CD4-positive, alpha-beta T cell treated with Interferon alpha-2 for 1 hour (primary cell): ENCODE measurements at places on chromosomes 16 and 17.
A peak's percentile ranks its signal among the peaks of the same experiment; 100 is the strongest.

GRCh38 chr16:726188-726437 lies 130 bp downstream of the CCDC78 start:
- DNase-seq = no peak

DNA sequence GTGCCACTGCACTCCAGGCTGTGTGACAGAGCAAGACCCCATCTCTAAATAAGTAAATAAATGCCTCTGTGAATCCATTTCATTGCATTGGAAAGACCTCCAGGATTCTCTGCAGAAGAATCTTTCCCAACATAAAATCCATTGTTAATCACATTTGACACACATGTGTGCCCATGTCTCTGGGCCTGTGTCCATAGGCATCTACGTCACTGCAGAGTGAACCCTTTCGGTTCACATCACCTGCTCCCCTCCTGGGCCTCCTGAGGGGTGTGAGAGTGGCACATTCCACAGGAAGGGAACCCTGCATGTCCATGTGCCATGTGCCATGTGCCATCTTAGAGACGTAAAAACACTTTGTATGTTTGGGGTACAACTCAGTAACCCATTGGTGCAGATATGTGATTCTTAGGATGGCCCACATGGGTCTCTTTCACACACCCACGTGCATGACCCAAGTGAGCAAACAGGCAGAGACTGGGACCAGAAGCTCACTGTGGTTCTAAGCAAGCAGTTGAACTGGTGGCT lies 427.5 kb downstream of the MAF start:
- DNase-seq = no peak

GRCh38 chr17:69480245-69480644 lies 65.7 kb downstream of the MAP2K6 start:
- no peak for DNase-seq

DNA sequence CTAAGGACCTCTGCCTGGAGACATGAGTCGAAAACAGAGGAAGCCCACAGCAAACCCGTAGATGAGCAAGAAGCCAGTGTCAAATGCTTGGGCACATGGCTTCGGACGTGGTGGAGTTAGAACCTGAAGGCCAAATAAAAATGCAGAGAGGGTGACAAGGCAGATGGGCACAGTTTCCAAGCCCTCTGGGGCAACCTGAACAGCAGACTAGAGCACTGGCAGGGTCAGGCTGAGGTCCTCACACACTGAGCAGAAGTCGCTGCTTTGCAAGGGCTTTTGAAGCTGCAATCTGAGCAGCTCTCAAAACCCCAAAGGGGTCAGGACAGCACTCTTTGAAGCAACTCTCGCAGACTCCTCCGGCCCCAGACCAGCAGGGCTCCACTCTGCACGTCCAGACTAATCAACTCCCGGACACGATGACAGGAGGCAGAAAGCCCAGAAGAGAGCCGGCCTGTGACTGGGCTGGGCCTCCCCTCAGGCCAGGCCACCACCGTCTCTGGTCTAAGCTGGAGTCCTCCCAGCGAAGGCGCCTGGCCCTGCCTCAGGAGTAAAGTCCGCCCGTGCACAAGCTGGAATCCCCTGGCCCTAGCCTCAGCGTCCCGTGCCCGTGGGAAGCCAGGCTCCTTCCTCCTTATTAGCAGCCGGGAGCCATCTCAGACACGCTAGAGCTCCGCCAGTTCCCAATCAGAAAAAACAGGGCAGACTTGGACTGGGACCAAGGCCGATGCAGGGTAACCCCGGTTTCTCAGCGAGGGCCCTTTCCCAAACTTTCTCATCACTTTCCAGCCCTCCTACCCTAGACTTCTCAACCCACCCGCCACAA lies 924 bp downstream of the SMARCD2 start:
- DNase-seq = no peak

GRCh38 chr17:77257169-77257568 lies 116.4 kb downstream of the SEC14L1 start:
- DNase-seq = no peak

- no peak for DNase-seq
Observed at GRCh38 chr17:40093580-40094201, 6.7 kb downstream of the NR1D1 start.

DNA sequence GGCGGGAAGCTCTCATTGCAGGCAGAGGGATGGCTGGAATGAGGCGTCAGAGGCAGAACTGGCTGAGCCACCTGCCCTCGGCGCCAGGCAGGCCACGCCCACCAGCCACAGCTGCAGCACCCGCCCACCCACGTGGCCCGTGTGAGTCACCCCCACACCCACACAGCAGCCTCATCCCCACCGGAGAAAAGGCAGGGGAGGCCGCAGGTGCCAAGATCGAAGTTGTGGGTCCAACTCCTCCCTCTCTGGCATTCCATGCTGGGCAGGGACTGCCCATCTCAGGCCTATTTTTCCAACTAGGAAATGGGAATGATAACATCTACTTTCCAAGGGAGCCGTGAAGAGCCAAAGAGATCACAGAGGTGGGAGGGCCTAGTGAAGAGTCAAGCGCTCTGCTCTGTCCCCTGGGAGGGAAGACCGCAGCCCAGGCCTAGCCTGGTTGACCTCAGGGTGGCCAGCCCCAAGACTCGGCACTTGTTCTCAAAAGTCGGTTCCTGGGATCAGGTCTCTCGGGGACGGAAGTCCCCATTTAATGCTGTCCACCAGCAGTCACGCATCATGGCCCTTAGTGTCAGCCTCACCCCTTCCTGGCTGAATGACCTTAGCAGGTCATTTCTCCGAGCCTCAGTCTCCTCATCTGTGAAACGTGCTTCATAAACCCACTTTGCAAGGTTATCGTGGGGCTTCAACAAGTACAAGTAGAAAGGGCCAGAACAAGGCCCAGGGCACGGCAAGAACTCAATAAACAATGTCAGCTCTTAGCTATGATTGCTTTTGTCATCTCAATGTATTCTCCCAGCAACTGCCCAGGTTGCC lies at the start of gene TRPV3:
TRPV3 (minus strand) TSS at position 45 of the 816 bp plus-strand sequence. CDS start 2,962 bp downstream, outside the sequence.
- no peak for DNase-seq

- DNase-seq = peak; percentile 87
Observed at GRCh38 chr17:27455914-27456680, at the start of gene KSR1. TSS of gene KSR1 (plus strand) at chr17:27456448. CDS start at chr17:27456644, 196 bp downstream.

DNA sequence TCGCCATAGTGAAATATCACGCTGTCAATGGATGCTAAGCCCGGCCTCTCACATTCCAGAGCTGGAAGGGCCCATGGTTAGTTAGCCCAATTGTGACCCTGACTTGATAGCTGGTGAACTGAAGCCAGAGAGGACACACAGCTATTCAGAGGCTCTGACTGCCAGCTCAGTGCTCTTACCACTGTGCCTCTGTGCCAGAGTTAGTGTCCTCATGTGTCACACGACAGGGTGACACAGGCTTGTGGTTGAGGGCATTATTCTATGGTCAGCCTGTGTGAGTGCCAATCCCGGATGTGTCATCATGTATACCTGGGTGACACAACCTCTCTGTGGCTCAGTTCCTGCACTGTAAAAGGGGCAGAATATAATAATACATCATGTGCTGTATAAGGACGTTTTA lies 2.5 kb upstream of the MT1X start:
- DNase-seq = no peak

- DNase-seq = no peak
Observed at GRCh38 chr16:79307214-79307613, 293.3 kb downstream of the MAF start.

DNA sequence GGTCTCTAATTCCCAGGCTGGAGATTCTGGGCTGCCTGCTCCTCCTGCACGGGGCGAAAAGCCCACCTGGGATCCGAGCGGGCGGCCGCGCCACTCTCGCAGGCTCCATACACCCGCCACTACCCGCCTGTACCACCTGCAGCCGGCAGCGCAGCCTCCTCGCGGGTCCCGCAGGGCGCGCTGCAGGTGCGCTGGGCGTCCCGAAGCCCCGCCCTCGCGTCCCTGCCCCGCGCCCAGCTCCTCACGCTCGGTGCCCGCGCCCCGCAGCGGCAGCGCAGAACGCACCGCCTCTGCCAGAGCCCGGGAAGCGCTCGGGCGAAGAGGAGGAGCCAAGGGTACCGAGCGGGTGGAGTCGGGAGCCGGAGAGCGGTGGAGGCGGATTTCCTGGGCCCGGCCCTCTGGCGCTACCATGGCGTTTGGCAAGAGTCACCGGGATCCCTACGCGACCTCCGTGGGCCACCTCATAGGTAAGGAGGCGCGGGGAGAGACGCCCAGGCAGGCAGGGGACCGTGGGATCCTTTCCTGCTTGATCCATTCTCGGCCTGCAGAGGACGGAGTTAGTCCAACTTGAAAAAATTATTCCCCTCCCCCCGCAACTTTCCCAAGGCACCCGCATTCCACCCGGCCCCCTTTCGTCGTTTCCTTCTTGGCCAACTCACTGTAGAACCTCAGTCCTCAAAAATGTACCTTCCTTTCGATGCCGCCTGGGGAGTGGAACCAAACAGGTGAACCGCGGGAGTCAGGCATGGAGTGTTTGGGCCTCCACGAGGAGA lies at the start of gene TOM1L1:
TOM1L1 (plus strand) TSS at position 396 of the 773 bp plus-strand sequence; CDS start at position 410, 14 bp downstream.
- DNase-seq = no peak

DNA sequence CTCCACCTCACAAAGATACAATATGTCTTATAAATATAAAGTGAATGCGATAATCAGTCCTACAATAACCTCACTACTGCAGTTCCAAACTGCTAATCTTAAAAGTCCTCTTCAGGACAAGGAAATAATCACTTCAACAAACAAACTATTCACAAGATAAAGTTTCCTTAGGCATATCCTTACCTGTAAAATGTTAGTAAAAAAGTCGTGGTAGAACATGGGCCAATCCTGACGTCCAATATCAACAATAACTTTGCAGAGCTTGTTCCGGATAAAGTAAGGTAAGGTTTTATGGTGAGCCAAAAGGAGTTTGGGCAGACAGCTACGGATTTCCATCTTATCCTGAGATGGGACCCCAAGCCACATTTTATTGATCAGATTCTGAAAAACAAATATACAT lies 36.0 kb downstream of the XPO6 start:
- no peak for DNase-seq

DNA sequence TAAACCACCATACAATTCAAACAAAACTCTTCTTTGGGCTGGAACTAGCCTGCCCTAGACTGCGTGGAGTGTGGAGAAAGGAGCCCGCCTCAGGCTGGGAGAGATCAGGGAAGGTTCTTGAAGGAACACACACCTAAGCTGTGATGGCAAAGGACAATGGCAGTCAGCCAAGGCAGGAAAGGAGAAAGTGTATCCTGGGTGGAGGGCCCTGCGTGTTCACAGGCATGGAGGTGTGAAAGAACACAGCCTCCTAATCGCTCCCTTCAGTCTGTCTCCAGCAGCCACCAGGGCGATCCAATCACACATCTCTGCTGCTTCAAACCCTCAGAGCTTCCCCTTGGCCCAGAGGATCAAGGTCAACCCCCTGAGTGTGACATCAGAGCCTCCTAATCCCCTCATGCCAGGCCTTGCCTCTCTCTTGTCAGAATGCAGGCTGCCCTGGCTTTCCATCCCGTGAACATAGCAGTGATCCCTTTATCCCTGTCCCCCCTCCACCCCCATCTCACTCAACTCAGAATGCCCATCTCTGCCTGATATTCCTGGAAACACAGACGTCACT lies 173.0 kb downstream of the KATNIP start:
- peak; percentile 4 for DNase-seq

DNA sequence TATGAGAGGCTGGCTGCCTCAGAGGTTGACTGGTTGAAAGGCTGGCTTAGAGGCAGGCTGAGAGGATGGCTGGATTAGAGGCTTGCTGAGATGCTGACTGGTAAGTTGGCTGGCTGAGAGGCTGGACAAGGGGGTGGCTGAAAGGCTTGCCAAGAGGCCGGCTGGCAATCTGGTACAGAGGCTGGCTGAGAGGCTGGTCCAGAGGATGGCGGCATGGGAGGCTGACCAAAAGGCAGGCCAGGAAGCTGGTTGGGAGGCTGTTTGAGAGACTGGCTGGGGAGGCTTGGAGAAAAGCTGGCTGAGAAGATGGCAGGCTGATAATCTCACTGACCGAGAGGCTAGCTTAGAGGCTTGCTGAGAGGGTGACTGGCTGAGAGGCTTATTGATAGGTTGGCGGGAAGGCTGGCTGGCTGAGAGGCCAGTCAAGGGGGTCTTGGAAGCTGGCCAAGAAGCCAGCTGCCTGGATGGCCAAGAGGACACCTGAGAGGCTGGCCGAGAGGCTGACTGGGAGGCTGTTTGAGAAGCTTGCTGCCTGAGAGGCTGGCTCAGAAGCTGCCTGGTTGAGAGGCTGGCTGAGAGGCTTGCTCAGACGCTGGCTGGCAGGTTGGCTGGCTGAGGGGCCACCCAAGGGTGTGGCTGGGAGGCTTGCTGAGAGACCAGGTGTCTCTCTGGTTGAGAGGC lies 34.2 kb upstream of the ACSM2B start:
- DNase-seq = no peak

DNA sequence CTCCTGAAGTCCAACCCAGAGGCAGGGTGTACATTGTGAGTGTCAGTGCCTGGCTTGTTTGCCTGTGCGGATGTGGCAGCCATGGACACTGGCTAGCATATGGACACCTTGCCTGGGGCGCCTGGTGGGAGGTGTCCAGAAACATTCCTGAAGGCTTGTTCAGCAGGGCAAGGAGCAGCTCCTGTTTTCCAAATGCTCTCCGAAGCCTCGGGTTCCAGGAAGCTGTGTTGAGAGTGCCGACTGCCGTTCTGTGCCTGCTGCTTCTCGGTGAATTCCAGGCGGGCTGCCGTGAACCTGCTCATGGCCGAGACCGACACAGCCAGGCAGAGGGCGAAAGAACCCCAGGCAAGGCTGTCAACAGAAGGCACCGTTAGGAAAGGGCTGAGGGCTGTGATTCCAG lies 10.9 kb upstream of the DHRS7C start:
- DNase-seq = no peak

GRCh38 chr17:80981062-80981902 lies 10.4 kb upstream of the CHMP6 start:
- peak; percentile 40 for DNase-seq

DNA sequence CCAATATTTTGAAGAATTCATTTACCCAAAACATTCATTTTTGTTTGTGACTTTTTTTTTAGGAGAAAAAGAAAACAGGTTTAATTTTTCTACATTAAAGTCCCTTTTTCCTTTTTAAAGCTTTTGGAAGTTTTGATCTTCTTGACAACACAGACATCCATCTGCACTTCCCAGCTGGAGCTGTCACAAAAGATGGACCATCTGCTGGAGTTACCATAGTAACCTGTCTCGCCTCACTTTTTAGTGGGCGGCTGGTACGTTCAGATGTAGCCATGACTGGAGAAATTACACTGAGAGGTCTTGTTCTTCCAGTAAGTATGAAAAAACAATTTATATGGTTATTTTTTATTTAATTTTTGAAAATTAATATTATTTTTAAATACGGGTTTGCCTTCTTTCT lies 37.2 kb downstream of the SIAH1 start:
- DNase-seq = no peak

- DNase-seq = no peak
Observed at GRCh38 chr17:62750631-62751051, 57.5 kb downstream of the MARCHF10 start.

GRCh38 chr17:29665481-29665810 lies 42.7 kb upstream of the CORO6 start:
- no peak for DNase-seq

- no peak for DNase-seq
Observed at GRCh38 chr17:7775051-7775450, 57.5 kb downstream of the DNAH2 start.

- peak; percentile 48 for DNase-seq
Observed at GRCh38 chr16:20383106-20384029, 21.2 kb downstream of the PDILT start.
